ENCODE measurements at places on chromosomes 4 and X.

DNA sequence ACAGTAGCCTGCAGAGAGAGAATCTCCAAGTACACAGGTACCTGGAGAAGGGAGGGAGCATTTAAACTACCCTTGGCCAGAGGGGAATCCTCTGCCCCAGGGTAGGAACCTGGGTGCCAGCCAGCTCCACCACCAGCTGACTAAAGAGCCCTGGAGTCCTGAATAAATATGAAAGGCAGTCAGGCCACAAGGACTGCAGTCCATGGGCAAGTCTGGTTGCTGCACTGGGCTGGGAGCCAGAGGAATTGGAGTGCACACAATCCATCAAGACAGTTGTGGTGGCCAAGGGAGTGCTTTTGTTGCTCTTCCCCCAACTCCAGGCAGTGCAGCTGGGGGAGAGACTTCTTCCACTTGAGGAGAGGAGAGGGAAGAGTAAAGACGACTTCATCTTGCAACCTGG lies 172.5 kb downstream of the HNRNPD start:
- no peak for DNase-seq

DNA sequence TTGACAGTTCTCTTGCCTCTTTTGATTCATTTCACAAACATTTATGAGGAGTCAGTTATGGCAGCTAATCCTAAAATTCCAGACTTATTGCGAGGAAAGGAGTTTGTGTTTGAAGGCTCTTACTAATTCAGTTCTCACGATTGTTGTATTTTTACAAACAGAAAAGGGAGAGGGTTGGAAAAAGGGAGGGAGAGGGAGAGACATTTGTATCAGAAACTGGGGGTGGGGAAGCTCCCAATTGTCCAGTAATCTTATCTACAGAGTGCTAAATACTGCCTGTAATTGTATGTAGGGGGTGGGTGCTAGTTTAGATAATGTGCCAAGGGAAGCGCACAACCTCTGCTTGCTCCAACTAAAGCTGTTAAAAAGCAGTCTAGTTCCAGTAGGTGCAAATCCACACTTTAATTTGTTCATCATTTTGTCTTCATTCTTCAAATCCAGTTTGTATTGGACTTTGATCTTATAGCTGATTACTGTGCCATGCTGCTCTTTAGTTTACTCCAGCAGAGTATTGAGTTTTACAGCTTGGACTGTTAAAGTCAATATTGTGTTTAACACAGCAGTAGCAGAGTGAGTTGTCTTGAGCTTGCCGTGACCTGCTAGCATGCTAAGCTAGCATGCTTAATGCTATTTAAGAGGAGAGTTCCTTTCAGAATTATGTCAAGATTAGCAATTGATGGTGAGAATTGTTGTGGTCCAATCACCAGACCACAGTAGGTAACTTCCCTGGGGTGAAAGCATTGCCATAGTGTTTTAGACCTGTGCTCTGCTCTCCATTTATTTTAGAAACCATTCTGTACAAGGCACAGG lies 13.9 kb downstream of the FNIP2 start:
- DNase-seq, result no peak

DNA sequence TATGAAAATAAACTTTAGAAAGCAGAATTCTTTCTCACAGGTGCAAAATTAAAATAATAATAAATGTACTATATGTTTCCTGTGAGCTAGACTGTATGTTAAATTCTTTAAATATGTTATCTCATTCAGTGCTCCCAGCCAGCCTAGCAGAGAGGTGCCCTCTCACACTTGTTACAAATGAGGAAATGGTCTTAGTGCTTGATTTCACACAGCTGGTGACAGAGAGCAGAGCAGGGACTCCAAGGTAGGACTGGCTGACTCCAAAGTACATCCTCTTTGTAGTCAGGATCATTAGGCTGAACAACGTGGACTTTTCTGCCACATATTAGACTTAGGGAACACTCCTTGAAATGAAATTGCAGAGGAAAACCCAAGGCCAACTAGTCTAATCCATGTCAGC lies 72.0 kb upstream of the HHIP start:
- no peak for DNase-seq

- DNase-seq, result no peak
These were observed 84.4 kb downstream of the JAKMIP1 start for GRCh38 chr4:6115746-6116586.

DNA sequence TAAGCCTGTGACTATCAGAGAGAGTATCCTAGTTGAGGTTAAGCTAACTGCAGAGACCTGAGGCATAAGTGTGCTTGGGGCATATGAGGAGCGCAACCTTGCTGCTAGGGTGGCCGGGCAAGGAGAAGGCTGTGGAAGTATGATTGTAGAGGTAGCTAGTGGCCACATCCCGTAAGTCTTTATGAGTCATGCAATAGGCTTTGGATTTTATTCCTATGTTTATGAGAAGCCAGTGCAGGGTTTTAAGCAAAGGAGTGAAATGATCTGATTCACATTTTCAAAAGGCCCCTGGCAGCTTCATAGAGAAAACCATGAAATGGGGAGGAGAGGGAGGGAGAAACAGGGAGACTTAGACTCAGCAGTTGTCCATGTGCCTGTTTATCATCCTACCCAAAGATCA lies 92.1 kb upstream of the WDFY3 start:
- DNase-seq, result no peak

GRCh38 chr4:147041376-147041775 lies 95.7 kb upstream of the TTC29 start:
- DNase-seq, result no peak

GRCh38 chrX:840556-840955 lies 210.0 kb downstream of the SHOX start:
- no peak for DNase-seq

- no peak for DNase-seq
These were observed 29.0 kb upstream of the MSANTD1 start for GRCh38 chr4:3219761-3220475.

DNA sequence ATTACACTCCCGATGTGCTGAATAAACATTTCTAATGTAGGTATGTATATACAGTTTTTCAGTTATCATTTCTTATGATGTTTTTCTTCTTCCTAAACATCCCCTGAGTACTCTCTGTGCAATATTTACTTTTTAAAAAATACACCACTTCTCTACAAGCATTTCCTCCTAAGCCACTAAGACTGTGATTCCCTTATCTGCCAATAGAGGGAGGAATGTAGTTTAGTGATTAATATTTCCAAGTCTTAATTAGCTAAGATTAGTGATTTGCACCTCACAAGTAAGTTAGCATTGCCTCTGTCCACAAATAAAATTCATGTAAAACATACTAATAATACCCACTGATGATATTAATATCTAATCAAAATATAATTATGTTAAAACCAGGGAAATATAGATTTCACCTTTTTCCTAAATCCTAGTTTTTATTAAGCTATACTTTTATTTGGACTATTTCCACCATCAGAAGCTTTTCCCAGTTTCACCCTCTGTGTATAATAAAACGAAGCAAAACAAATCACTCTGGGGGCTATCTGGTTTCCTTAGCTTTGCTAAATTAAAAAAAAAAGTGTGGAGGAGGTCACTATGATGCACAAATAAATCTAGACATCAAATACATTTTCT lies 909.1 kb downstream of the FAT4 start:
- no peak for DNase-seq

GRCh38 chrX:68945081-68945602 lies 116.3 kb downstream of the EFNB1 start:
- DNase-seq, result no peak

GRCh38 chr4:188714501-188714900 lies 575.3 kb downstream of the TRIML1 start:
- no peak for DNase-seq

GRCh38 chrX:149453906-149454822 lies 50.9 kb downstream of the IDS start:
- DNase-seq, result no peak

GRCh38 chr4:181938631-181939030 lies 304.6 kb upstream of the TENM3 start:
- no peak for DNase-seq

- DNase-seq, result peak; percentile 30
These were observed 63.2 kb downstream of the CLDN22 start for GRCh38 chr4:183256756-183257385.

- DNase-seq, result peak; percentile 44
These were observed at the start of gene MSX1 for GRCh38 chr4:4859325-4859798. Gene MSX1, plus strand, starts transcription at chr4:4859665. Its CDS starts 235 bp downstream, at chr4:4859900.

- DNase-seq, result peak; percentile 38
These were observed at the start of gene FGD1 for GRCh38 chrX:54495814-54496516. Gene FGD1, minus strand, starts transcription at chrX:54496234. Its CDS starts 802 bp downstream, at chrX:54495432.

GRCh38 chrX:43349363-43349762 lies 306.7 kb upstream of the MAOA start:
- peak; percentile 47 for DNase-seq

- no peak for DNase-seq
These were observed 6.6 kb downstream of the GUCY2F start for GRCh38 chrX:109475174-109475891.

- no peak for DNase-seq
These were observed 121.0 kb downstream of the PCDH19 start for GRCh38 chrX:100289066-100289558.

- DNase-seq, result no peak
These were observed 67.8 kb downstream of the SPCS3 start for GRCh38 chr4:176387571-176387970.
